Stimulated activated CD4-positive, alpha-beta T cell treated with anti-CD3 and anti-CD28 coated beads, Interleukin-2, amount 100 ng/mL, for 4 hours (primary cell): ENCODE measurements at places on chromosomes 13 and 19.
A peak's percentile ranks its signal among the peaks of the same experiment; 100 is the strongest.

GRCh38 chr13:57353831-57354230 lies 186.8 kb downstream of the PRR20E start:
- DNase-seq = no peak

DNA sequence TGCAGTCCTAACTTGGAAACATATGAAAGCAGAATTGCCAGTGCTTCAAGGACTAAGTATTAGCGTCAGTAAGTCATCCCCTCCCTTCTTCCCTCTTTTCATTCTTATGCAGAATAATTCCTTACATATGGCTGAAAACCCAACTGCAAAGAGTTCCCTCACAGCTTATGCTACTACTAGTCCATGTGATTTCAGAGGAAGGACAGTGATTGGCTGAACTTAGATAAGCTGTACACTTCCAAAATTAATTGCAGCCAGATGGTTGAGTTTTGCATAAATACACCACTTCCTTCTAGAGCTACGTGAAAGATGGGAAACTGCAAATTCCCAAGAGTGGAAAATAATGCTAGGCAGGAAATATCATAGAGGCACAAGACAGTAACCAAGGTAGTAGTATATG lies 730.4 kb downstream of the OLFM4 start:
- DNase-seq = no peak

GRCh38 chr19:35565016-35565856 lies 1.8 kb upstream of the ATP4A start:
- no peak for DNase-seq

DNA sequence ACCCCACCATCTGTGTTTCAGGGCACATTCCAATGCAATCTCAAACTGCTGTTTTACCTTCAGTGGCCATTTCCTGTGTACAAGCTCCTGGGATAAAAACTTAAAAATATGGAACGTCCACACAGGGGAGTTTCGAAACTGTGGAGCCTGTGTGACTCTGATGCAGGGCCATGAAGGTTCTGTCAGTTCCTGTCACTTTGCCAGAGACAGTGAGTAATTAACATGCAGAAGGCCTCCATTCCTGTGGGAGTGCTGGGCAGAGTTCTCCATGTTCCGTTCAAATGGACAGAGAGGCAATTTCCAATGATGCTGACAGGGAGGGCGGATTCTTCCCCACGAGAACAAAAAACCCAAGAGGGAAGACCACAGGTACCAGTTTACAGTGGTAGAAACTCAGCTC lies 24.4 kb downstream of the WDR88 start:
- DNase-seq = no peak

GRCh38 chr13:42048342-42048683 lies at the start of gene DGKH:
Gene DGKH, plus strand, starts transcription at chr13:42048648. Its CDS starts 126 bp downstream, at chr13:42048774.
- no peak for DNase-seq

GRCh38 chr13:49869519-49869918 lies 66.6 kb downstream of the SPRYD7 start:
- DNase-seq = no peak

GRCh38 chr19:32471095-32471494 lies 65.5 kb downstream of the DPY19L3 start:
- no peak for DNase-seq

DNA sequence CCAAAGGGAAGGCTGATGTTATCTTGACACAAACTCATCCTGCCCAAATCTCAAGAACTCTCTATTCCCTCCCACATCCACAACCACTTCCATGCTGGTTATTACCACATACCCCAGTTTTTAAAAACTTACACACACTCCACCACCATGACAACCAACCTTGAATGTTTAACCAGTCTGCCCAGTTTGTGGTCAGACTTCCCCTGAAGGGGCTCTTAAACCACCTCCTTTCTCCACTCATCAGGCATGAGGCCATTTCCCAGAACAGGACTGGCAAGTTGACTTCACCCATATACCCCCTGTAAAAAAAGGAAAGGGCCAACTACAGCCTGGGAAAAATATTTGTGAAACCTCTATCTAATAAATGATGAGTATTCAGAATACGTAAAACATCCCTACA lies 12.4 kb upstream of the ZSCAN4 start:
- DNase-seq = no peak

DNA sequence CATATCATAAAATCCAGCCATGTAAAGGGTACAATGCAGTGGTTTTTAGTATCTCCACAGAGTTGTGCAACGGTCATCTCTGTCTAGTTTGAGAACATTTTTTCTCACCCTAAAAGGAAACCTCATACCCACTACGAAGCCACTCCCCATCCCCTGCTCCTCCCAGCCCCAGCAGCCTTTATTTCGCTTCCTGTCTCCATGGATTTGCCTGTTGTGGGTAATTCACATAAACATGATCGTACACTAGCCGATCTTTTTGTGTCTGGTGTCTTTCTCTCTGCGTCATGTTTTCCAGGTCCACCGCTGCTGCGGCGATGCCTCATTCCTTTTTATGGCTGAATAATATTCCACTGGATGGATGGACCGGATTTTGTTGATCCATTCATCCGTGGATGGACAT lies 28.6 kb downstream of the BICRA start:
- DNase-seq = no peak

GRCh38 chr13:52852444-52852843 lies 4.0 kb upstream of the PCDH8 start:
- DNase-seq = no peak

GRCh38 chr13:110500341-110500740 lies 61.2 kb downstream of the RAB20 start:
- DNase-seq = no peak

GRCh38 chr19:50490991-50491472 lies 14.4 kb upstream of the GARIN5A start:
- DNase-seq = no peak

GRCh38 chr13:31051999-31052398 lies 109.7 kb downstream of the HSPH1 start:
- DNase-seq = no peak

GRCh38 chr13:99367106-99367616 lies 60.0 kb upstream of the GPR183 start:
- no peak for DNase-seq

DNA sequence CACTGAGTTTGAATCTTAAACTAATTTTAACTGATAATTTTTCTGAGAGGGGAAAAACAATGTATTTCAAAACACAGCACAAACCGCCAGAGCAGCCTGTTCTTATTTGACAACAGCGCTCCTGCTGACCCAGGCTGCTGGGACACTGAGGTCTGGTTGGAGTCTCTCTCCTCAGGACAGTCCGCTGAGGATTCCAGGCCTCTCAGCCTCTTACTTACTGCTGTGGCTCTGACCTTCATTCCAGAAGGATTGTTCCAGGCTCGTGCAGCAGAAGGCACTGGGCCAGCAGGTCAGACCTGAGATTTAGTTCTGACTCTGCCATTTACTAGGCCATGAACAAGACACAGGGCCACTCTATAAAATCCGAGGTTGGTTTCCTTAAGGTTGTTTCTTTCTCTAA lies 393.6 kb downstream of the TDRD3 start:
- DNase-seq = no peak

- peak; percentile 39 for DNase-seq
Observed at GRCh38 chr19:38617764-38618589, at the start of gene MAP4K1. Gene MAP4K1, minus strand, starts transcription at chr19:38617953. Its CDS starts 58 bp downstream, at chr19:38617895.

DNA sequence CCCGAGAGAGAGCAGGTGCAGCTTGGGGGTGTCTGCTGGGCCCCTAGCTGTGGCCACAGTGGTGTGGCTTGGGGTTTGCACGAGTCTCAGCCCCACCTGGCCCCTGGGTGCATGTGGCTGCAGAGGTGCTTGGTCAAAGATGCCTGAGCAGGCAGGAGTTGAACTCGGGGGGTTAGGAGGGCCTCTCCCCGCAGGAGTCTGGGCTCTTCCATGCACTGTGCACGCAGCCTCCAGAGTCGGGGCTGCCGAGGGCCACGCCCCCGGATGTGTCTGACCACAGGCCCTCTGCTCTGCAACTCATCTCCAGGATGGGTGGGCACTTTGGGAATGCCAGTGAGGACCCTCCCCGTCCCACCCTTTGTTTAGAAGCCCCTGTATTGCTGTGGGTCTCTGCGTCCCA lies 91.5 kb upstream of the MCF2L start:
- no peak for DNase-seq
